ENCODE measurements at places on chromosomes 3 and 15.
A peak's percentile ranks its signal among the peaks of the same experiment; 100 is the strongest.

DNA sequence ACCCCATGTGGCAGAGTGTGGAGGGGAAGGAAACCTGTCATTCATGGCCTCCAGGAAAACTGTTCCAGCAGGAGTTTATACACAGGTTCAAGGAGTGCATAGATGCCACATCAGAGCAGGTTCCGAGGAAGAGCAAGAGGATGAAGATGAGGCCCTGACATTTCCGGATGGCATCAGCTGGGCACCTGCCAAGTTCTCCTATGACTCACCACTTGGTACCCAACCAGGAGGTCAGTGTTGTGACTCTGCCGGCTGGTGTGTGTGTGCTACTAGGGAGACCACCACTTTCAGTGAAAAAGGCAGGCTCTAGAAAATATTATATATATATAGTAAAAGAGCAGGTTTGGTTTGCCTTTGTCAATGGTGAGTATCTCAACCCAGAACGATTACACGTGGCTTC, 69.3 kb downstream of the NTRK3 start:
- no peak for DNase-seq

DNA sequence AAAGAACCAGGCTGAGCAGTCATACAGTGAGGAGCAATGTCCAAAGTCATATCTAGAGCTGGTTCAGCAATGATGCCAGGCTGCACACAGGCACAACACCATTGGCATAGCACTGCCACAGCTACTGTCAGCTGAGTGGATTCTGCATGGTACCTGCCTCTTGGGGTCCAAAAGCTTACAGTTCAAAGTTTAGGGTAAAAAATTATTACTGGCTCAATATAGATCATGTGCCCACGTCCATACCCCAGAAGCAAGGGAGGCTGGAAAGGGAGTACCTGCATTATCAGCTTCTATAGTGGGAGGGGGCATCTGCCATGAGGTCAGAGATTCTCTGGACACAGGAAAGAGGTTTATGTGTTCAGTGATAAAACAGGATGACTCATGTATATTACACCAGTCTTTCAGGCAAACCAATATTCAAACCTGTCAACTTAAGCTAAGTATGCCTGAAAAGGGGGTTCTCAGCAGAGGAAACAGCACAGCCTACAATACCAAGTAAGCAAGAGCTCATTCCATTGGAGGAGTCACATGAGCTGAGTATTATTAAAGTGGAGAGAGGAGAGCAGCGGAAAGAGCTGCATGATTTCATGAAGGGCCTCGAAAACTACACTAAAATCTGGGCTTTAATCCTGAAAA, 99.0 kb downstream of the ANO10 start:
- DNase-seq: no peak

- no peak for DNase-seq
These were observed 57.8 kb downstream of the ZNF621 start for GRCh38 chr3:40582401-40583027.

DNA sequence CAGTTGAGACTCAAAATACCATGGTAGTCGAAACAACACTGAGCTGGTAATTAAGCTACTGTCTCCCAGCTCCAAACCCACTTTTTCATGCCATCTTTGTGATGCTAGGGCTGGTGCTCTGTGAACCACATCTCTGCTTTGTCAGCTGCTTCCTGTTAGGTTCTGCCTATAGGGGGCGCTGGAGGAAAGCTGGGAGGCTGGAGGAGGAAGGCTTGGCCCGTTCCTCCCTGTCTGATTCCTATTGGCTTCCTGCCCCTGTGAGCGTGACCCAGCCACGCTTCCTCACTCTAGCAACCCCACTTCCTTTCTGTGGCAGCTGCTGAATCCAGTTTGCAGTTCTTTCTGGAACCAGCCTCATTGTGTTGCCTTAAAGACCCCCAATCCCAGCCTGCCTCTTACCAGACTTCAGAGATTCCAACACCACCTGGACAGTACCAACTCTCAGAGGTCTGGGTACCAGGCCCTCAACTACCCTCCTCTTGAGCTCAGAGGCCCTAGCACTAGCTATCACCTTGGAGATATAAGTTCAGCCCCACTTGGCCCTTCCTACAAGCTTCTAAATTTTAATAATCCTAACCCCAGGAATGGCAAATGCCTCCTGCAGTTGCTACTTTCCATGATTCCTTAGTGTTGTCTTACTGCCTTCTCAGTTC, 120.9 kb downstream of the ERC2 start:
- peak; percentile 14 for DNase-seq

DNA sequence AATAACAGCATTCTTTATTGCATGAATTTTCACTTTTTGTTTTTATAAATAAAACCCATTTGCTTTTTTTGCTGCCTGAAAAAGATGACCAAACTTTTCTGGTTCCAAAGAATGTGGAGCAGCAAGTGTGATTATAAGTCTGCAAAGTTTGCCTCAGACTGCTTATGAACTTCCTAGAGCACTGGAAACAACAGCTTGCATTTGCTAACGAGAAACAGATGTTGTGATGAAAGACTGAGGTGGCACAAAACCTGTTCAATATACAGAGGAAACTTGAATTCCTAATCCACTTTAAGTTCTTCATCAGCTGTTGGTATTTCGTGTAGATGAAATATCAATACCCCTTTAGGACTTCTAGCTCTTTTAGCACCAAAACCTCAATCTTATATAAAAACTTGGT, 9.3 kb downstream of the ZPLD1 start:
- no peak for DNase-seq

DNA sequence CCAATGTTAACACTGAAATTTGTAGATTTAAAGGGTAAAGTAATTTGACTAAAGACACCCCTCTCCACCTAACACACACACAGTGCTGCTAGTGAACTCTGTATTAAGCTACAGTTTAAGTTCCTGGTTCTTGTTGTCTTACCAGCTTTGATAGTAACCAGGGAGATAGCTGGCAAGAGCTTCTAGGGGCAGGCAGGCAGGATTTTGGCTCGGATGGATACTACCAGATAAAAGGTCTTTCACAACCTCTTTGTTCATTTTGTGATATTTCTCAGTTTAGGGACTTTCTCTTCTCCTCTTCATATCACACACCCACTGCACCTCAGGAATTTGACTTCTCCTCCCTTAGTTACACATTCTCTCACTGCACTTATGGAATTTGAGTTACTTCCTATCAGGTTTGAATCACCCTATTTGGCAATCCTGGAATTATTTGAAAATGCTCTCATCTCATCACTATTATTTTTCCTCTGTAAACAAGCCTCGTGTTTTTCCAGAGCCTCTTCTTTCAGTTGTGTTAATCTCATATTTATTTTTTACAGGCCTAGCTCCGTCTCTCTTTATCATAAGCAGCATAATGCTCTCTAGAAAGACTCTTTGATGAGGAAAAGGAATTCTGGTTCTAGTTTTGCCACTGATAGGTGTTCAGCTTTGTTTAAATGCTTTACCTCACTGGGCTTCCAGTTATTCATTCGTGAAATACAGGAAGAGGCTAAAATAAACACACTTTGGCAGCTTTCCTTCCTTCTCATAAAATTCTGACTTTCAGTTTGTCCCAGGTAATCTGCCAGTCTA, 23.0 kb upstream of the CLDN1 start:
- no peak for DNase-seq

GRCh38 chr3:27095553-27096222, 273.5 kb downstream of the NEK10 start:
- DNase-seq: no peak

- no peak for DNase-seq
These were observed 225 bp downstream of the RHOA start for GRCh38 chr3:49411535-49411967.

DNA sequence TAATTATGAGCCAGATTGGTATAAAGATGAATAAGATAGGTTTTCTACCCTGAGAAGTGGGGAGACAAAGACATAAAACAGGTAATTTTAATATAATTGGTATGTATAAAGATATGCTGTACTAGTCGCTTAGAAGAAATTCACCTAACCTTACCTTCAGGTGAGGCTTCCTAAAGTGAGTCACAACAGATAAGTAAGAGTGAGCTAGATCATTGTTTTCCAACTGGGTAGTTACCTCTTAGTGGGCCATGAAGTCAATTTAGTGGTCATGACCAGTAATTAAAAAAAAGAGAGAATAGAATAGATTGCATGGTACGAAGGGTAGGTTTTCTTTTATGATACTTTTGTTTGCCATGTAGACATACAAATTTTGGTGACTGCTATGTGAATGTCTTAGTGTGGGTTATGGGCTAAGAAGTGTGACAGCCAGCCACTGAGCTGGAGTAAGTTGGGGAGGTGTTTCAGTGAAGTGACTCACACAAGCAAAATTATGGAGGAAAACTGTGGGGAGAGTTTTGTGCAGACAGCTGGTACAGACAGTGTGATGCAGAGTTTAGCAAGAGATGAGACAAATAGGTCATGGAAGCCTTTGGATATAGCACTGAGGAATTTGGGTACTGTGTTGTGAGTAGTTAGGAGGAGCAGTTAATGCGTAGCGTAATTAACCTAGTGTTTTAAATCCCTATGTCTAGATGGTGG, 8.2 kb downstream of the TRNT1 start:
- no peak for DNase-seq

DNA sequence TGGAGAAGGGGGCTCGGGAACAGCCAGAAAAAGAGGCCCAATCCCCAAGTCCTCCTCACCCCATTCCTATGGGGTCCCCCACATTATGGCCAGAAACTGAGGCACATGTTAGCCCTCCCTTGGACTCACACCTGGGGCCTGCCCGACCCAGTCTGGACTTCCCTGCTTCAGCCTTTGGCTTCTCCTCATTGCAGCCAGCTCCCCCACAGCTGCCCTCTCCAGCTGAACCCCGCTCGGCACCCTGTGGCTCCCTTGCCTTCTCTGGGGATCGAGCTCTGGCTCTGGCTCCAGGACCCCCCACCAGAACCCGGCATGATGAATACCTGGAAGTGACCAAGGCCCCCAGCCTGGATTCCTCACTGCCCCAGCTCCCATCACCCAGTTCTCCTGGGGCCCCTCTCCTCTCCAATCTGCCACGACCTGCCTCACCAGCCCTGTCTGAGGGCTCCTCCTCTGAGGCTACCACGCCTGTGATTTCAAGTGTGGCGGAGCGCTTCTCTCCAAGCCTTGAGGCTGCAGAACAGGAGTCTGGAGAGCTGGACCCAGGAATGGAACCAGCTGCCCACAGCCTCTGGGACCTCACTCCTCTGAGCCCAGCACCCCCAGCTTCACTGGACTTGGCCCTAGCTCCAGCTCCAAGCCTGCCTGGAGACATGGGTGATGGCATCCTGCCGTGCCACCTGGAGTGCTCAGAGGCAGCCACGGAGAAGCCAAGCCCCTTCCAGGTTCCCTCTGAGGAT, 10.6 kb downstream of the MAP1A start:
- DNase-seq: no peak

GRCh38 chr3:100144255-100144866, 30.1 kb upstream of the FILIP1L start:
- DNase-seq: no peak

GRCh38 chr15:68447209-68447608, 15.2 kb upstream of the ITGA11 start:
- DNase-seq: no peak

GRCh38 chr15:90814191-90814821, 54.1 kb upstream of the FURIN start:
- no peak for DNase-seq

DNA sequence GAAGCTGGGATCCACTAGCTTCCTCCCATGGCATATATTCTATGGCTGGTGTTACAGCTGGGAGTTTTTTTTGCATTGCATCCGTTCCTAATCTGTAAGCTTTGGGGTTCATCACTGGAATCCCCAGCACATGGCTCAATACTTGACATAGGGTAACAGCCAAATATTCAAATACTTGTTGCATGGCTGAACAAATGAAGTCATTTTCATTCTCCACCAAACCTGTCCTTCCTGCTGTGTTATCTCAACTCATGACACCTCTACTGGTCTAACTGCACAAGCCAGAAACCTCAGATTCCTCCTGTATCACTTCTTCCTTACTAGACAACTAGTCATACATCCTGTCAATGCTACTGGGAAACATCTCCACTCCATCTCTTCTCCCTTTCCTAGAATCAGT, 43.4 kb downstream of the ST3GAL6 start:
- no peak for DNase-seq

DNA sequence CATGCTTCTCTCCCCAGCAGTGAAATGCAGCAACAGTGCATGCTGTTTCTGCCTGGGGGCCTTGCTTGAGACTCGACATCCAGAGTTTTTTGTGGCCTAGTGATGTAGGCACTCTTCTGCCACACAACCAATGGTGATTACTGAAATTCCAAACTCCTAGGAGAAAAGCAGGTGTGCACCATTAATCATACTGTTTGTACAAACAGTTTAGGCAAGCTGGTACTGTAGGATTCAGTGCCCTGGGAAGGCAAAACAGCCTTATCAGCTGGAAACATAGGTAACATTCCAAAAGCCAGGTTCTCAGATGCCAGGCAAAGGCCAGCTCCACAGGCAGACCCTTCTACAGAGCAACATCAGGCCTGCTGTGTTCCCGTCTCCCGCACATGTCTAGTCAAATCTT, 17.5 kb upstream of the RBP1 start:
- DNase-seq: no peak

GRCh38 chr3:14242490-14243311, 64.1 kb downstream of the LSM3 start:
- no peak for DNase-seq

DNA sequence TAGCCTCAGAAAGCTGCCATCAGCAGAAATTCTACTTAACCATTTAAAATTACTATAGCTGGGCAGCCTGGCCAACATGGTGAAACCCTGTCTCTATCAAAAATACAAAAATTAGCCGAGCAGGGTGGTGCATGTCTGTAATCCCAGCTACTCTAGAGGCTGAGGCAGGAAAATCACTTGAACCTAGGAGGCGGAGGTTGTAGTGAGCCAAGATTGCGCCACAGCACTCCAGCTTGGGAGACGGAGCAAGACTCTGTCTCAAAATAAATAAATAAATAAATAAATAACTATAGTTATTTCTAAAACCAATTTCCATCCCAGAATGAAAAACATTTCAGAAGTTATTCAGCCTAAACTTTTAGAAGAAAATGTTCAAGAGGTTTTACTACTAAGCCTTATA, 25.1 kb downstream of the LRRFIP2 start:
- DNase-seq: no peak

DNA sequence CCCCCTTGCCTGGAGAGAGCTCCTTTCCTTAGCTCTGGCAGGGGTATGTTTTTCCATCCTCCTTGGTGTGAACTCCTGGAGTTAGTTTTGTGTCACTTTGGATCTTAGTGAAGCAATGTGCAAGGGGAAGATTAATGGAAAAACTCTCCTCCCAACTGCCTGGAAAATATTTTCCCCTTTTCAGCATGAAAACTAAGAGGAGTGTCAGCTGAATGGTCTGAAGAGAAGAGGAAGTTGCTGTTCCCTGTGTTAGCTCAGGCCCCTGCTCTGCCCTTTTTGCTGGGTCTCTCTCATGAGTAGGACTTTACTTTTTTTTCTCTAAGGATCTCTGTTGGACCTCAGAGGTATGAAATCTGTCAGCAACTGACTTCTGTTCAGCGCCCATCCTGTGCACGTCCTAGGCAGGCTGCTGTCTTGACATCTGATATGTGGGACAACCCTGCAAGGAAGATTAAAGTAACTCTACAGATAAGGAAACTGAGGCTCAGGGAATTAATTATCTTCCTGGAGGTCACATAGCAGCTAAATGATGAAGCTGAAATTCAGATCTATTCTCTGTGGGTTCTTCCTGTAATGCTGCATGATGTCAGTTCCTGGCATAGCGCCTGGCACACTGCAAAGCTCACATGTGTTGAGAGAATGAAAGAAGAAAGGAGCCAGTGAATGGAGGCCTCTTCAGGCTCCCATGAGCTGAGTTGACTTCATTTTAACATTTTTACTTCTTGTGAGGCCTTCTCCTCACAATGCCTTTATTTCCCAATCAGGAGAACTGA, 109.7 kb upstream of the GALNT15 start:
- DNase-seq: no peak

- DNase-seq: no peak
These were observed 51.8 kb downstream of the NSUN3 start for GRCh38 chr3:94114666-94115065.
